NCI-H187 treated with DMSO at 0.1 percent for 48 hours (cell line): ENCODE measurements at places on chromosomes 7 and 10.

GRCh38 chr10:105291571-105291970 lies 650.5 kb downstream of the SORCS3 start:
- no peak for DNase-seq

- no peak for DNase-seq
These were observed 1.2 kb upstream of the CHAT start for GRCh38 chr10:49612513-49613164.

- DNase-seq, result no peak
These were observed 1.1 kb downstream of the GRID1 start for GRCh38 chr10:86365346-86366032.

DNA sequence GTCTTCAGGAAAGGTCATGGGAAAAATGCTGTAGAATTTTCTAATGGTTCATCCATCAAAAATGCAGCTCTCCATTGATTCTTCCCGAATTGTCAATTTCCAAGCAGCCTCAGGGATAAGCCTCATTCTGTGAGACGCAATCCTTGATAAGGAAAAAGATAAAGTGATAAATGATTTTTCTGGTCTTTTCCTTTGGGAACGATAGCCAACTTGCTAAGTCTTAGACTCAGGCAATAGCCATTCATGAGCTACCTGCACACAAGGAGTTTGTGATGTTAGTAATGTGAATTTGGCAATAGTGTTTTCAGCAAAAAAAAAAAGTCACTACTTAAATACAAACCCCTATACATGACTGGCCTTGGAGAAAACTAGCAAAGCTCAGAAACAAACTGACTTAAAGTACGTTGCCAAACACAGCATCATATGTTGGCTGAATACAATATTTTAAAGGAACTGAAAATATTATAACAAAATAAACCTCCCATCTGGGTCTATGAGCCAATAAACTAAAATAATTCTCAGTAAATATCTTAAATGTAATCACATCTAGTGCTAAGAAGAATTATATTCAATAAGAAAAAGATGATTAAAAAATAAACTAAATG lies 75.5 kb downstream of the KLF6 start:
- no peak for DNase-seq

- DNase-seq, result no peak
These were observed 197.8 kb upstream of the TCF7L2 start for GRCh38 chr10:112752288-112752687.

GRCh38 chr10:67663449-67664087 lies 32.4 kb downstream of the CTNNA3 start:
- no peak for DNase-seq

DNA sequence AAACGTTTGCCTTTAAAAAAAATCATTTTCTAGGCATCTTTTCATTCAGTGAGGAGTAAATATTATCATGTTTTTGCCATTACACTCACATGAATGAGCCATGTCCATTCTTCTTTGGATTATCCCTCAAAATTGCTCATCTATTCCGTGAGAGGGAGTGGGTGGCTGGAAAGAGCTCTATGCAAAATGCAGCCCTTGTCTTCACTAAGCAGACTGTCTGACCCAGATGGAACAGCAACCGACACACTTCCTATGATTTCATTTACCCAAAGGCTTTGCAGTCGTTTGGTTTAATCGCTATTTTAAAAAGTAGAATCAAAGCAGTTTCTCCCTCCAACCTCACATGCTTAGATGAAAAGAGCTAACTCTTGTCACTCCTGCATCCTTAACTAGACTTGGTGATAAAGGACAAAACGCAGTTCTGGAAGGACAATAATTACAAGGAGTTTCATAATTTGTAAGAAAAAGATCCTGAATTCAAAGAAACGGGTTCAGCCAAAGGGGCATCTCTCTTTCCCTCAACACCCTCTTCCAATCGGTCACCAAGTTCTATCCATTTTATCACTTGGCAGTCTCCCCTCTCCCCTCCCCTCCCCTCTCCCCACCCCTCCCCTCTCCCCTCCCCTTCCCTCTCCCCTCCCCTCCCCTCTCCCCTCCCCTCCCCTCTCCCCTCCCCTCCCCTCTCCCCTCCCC lies 198.1 kb upstream of the STK17A start:
- no peak for DNase-seq

DNA sequence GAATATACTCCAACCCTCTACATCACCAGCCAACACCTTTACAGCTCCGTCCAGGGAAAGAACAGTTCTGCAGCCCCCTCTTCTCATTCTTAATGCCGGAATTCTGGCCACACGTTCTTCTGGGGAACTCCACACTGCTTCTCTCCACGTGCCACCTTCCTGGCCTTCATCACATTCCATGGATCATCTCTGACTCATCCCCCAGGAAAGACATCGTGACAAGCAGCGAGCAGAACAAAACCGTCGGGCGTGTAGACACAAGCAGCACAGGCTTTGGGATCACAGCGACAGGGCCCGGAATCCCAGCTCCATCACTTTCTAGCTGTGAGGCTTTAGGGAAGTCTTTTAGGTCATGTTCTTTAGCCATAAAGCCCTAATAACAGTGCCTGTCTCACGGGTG lies 590.3 kb upstream of the FOXK1 start:
- no peak for DNase-seq

- no peak for DNase-seq
These were observed 29.8 kb downstream of the GSDME start for GRCh38 chr7:24727154-24728120.

DNA sequence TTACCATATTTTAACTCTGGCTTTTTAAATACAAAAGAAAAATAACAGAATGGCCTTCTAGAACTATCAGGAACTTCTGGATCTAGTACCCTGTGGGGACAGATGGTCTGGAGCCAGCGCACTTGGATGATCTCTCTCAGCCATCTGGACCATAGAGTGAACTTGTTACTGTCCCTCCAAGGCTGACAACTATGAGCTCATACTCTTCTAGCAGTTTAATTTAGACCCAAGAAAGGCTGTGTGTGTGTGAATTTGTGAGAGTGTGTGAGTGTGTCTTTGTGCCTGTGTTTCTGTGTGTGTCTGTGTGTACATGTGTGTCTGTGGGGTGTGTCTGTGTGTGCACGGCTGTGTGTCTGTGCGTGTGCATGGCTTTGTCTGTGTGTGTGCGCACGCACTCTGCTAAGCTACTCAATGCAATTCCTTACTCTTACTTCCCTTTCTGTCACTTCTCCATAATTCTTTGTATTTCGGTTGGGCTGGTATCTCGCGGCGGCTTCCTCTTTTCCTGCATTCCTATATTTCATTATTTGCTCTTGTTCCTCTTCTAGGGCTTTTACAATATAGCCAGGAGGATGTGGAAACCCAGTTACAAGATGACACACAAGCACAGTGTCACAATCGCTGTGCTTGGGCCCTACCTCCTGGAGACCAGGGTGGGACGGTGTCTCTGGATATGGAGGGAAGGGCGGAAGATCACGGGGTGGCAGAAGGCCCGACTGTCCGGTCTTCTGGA lies 51.9 kb downstream of the IKZF1 start:
- DNase-seq, result no peak

- DNase-seq, result no peak
These were observed 64.3 kb downstream of the ABCB4 start for GRCh38 chr7:87411186-87411585.

DNA sequence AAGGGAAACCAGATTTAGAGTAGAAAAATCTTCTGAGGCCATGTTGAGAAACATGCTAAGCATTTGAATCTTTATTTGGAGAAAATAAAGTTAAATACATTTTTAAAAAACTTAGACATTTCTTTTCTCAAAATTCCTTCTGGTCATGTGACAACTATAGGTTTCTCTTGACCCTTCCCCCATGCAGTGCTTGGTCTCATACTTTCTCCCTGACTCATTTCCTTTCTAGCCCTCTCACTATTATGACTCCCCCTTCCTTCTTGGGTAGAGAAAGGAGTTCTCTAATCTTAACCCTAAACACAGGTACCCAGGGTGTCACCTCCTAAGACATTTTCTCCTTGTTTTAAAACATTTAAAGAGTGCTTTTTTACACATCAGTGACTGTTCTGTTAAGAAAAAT lies 179.5 kb upstream of the TMEM106B start:
- no peak for DNase-seq

DNA sequence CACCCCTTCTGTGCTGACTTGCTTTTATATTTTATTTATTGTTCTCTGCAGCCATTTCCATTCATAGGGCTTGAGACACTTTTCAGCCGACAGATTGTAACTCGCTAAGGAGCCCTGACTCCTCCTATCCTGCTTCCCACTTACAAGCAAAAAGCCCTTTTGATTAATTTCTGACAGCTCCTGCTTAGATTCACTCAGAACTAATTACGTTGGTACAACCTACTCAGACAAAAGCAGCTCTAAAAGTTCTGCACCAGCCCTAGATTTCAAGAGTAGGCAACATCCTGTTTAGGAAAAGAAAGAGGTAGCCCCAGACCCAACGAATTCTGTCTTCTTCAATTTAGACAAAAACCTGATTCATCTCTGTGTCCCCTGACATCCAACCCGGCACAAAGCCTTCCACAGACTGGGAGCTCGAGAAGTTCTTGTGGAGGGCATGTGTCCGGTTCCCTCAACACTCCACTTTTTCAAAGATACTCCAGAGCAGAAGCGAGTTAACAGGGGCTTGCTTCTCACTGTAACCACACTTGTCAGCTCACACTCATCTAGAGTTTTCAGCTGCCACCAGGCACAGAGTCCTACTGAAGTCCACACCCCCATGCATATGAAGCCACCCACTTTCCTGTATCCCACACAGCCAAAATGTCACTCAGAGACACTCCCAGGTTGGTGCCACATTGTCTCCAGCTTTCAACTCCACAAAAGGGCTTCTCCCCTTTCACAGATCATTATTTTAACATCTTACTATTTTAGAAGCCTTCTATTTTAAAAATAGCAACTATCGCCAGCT lies 113.6 kb upstream of the NFE2L3 start:
- DNase-seq, result no peak

DNA sequence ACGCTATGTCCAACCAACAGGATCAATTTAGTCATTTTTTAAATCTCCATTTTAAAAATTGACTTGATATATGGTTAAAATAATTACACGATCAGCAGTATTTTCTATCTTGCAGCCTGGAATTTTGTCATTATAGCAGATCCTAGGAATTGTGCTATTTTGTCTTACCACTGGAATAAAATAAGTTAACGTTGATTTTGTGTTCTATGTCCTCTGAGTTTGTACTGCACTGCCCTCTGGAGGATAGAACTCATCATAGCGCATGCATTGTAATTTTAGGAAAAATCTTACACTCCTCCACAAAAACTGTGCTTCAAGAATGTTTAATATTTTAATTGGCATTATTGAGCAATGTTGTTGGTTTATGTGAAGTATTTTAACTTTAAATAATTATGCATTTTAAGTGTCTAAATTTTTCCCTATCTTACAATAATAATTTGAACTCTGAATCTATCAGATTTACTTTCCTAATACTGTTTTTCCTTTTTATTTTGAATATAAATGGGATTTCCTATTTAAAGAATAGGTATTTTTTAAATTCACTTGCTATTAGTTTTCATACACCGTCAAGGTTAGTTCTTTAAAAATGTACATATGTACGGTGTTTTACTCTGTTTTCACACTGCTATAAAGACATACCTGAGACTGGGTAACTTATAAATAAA lies 220.1 kb downstream of the PPP1R3A start:
- no peak for DNase-seq

DNA sequence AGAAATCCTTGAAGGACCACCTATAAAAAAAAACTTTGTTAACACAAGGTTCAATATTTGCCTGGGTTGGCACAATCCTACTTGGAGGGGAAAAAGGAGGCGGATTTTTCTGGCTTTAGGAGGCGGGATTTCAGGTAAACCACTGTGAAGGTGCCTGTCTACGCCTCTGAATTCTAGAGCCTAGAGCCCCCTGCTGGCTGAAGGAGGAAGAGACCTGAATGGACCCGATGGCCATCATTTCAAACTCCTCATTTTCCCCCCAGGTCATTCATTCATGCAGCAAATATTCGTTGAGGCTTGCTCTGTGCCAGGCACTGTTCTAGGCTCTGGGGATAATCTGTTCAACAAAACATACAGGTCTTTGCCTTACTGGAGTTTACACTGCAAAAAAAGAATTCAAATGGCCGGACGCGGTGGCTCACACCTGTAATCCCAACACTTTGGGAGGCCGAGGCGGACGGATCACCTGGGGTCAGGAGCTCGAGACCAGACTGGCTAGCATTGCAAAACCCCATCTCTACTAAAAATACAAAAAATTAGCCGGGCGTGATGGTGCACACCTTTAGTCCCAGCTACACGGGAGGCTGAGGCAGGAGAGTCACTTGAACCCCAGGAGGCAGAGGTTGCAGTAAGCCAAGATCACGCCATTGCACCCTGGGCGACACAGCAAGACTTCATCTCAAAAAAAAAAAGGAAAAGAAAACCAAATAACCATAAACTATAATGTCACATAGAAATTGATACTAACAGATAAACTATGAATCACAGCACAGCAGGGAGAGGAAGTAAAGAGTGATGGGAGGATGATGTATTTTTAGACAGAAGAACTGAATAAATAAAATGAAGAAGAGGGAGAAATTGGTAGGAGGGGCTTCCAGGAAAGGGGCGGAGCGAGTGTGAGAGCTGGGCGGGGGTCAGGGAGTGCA lies 90.1 kb upstream of the NFE2L3 start:
- peak; percentile 61 for DNase-seq

DNA sequence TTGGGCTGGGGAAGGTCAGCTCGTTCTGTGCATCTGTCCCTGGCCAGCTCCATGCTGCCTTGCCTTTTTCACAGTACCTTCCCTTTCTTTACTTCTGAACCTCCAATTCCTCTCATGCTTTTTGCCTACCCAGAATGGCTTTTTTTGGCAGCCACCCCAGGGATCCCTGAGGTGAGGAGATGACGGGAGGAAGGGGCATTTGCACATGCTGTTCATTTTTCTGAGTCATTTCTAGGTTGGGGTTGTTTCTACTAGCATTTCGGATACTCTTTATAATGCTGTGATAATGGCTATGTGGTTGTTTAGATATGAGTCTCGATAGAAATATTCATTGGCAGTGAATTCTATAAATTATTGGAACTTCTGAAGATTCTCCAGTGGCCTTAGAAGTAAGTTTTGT lies 415.1 kb upstream of the FZD8 start:
- no peak for DNase-seq

- no peak for DNase-seq
These were observed 11.4 kb upstream of the TMEM26 start for GRCh38 chr10:61464461-61465170.

- no peak for DNase-seq
These were observed 35.2 kb upstream of the BMPER start for GRCh38 chr7:33870120-33870519.

GRCh38 chr7:120916121-120916520 lies 34.5 kb upstream of the ING3 start:
- DNase-seq, result no peak

- DNase-seq, result no peak
These were observed 173.3 kb upstream of the ZMIZ1 start for GRCh38 chr10:78895469-78895868.

GRCh38 chr10:117442521-117442920 lies 67.3 kb upstream of the PDZD8 start:
- no peak for DNase-seq

GRCh38 chr7:101559586-101559985 lies 69.5 kb downstream of the MYL10 start:
- no peak for DNase-seq

DNA sequence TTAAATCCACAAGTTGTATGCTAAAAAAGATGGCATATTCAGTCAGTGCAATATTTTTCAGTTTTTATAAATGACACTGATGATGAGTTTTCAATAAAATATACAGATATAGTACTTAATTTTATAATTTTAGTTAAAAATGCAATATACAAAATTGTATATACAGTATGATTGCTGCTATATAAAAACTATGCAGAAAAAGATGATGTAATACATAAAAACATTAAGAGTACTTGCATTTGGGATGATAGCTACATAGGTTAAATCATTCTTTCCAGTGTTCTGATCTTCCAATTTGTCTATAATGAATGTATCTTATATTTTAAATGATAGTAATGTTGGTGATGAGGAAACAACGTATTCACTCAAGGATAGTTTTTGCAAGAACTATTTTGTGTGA lies 92.0 kb upstream of the RPA3 start:
- no peak for DNase-seq
